ENCODE measurements at places on chromosomes 7 and 10. TPM values are rescaled to one million over a fixed set of nuclear protein-coding genes. Genes with fewer than 3 reads are reported as not detected.

Gene ZKSCAN1
- 65.5 TPM for total RNA-seq

DNA sequence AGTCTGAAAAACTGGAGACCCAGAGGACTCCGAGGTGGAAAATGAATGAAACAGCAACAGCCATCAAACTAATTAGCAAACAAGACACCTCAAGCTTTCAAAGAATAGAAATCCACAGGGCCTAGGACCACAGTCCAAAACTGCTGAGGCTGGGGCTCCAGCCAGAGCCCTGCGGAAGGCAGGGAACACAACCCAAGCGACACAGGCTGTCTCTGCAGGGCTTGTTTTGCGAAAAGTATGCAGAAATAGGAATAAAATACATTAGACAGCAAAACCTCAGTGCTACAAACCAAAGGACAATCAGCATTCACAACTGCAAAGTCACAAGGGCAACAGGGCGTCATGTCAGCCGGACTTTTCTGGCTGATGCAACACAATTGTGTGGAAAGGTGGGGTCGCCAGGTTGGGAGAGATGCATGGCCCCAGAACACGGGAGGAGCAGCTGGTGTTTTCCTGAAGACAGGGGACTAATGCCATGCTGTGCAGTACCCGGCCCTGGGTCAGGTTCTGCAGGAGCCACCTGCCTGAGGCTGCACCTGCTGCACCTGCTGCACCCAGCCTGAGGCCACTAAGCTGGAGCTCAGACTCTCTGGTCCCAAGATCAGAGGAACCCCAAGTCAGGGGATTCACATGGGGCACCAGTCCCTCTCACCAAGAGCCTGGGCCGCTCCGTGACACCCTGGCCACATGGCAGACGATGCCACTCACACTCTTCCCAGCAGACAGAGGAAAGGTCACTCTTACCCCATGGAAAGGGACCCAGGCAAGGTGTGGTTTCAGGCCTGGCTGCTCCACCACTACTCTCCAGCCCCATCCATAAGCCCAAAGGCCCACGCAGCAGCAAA lies 74.2 kb downstream of the MAD1L1 start:
- DNase-seq: peak; percentile 13

DNA sequence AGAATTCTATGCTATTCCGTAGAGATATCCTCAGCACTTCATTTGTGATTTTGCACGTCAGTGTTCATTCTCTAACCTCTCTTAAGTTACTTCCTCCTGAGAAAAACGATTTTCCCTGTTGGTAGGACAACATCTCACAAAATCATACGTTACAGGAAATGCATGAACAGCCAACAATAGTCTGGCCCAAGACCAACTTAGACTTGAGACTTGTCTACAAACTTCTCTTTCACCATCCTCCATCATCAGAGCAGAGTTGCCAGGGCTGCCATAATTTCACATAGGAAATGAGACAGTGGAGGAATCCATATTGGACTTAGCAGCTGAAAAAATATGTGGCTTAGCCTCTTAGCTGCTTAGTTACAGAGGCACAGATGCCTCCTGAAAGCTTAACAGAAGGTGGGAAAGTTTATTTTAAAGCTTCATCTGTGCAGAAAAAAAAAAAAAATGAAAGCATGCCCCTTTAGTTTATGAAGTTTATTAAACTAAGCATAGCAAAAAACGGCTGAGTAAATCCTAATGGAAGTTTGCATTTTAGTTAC lies 222.5 kb upstream of the CACNA2D1 start:
- no peak for DNase-seq

GRCh38 chr10:69871074-69871473 lies 69.4 kb downstream of the COL13A1 start:
- DNase-seq: no peak

DNA sequence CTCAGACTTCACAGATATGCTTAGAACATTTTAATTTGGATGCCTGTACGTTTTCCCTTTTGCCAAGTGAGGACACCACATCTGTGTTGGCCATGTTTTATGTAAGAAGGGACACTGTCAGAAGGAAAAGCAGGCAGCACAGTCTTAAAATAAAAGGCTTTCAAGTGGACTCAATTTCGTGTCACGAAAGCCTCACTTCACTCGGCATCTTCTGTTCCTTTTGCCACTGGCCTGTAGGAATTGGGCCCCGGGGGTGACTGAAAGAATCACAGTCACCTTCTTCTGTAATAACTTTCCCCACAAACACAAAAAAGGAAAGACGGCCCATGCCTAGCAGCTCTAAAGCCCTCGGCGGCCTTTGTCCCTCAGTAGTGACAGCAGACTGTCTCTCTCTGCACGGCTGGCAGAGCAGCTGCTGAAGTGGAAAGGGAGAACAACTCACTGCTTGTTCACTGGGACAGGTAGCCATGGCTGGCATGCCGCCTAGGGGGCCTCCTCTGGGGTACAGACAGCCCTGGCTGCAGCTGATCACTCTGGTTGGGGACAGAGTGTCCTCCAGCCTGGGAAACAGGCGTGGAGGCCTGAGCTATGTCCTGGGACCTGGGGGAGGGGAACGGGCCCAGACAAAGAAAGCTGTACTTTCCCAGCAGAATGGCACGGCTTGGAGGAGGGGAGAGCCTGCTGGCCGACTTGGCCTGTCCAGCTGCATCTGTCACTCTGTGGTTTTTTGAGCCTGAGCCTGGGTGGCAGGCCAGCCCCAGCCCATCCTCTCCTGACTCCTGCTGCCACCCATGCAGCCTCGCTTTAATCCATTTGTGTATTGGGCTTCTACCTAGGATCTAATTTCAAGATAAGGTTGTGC lies 4.4 kb downstream of the RASSF4 start:
- peak; percentile 94 for DNase-seq

- no peak for DNase-seq
Observed at GRCh38 chr7:99720800-99721595, 14.0 kb downstream of the CYP3A7 start.

Measured in heart left ventricle (tissue), 16 donors.